Kasumi-1 (cell line): ENCODE measurements at places on chromosomes 4 and X.
A peak's percentile ranks its signal among the peaks of the same experiment; 100 is the strongest.

DNA sequence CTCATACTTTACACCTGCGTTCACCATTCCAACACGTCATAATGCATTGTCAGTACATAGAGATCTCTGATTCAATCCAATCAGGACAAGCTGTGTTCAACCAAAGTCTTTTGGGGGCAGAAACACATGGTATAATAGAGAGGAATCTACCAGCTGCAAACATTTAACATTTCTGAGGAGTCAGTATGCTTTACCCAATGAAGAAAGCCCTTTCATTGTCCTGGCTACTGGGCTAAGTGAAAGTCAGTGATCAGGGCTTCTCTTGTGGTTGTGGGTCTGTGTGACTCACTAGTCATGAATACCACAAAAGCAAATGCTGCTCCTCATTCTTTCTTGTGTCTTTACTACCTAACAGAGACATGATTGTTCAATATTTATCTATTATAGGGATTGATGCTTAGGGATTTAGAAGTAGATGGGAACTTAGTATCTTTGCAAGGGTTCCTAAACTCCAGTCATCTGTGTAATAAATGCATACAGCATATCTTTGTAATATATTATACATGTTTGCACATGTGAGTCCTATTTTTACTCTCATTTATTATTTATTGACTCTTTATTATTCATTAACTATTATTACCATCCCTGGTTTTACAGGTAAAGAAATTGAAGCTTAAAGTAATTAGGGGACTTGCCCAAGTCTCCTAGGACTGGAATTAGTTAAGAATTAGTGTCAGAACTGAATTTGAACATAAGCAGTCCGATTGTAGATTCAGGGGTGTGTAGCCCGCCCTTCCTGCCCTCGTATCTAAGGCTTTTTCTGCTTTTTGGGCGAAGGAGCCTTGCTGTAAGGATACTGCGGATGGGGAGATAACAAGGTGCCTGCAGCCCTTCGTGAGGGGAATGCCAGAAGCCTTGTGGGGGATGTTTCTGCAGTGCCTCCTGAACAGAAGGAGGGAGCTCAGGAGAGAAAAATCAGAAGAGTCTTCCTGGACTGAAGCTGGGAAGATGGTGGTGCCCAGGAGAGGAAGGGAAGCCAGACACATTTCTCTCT is 353.1 kb upstream of the BOD1L1 start:
- no peak for DNase-seq

DNA sequence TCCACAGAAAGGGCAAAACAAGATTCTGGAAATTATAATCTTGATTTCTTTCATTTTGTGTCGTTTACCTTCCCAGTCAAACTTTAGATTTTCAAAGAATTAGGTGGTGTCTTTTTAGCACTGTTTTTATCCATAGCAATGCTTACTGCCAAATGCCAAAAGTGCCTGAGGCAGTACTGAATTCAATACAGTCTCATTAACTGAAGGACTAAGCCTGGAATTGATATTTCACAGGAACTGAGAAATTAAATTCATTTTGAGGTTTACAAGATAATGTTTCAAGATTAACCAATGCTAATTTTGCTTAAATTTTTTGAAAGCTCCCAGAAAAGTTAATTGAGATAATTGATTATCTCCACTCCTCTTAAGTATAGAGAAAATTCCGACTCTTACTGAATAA is 68.8 kb upstream of the ARHGAP24 start:
- DNase-seq, result no peak

DNA sequence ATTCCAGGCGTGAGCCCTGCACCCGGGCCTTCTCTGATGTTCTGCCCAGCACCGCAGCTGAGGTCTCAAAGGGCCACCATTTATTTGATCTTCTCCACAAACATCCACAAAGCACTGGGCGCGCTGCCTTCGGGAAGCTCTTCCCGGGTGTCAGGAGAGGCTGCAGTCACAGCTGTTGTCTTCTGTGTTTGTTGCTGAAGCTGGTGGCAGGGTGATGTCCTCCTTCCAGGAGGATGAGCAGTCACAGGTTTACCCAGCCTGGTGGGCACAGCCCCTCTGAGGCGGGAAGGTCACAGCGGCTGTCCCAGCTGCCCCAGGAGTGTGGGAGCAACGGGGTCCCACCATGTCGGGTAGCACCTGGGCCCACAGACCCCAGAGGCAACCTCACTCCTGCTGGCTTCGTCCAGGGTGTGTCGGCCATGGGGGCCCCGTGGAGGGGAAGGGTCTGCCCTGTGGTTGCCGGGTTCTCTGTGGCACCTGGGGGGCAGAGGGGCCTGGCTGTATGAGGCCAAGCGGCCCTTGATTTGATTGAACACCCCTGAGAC is 27.6 kb downstream of the FGFRL1 start:
- DNase-seq, result no peak

DNA sequence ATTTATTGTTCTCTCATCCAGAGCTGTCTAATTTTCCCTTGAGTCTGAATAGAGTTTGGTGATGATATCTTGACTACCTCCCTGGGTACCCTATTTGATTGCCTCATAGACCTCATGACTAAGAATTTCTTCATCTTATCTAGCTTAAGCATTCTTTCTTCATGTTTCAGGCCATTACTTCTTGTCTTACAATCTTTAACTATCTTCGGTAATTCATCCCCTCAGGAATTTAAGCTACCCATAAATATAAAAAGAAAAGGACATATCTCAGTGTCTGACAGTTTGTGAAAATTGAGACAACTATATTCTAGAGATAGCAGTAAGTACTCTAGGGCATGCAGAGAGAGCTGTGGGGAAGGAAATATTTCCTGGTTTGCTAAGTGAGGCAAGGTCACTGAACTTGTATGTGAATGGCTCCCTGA is 466.1 kb upstream of the GRID2 start:
- no peak for DNase-seq

DNA sequence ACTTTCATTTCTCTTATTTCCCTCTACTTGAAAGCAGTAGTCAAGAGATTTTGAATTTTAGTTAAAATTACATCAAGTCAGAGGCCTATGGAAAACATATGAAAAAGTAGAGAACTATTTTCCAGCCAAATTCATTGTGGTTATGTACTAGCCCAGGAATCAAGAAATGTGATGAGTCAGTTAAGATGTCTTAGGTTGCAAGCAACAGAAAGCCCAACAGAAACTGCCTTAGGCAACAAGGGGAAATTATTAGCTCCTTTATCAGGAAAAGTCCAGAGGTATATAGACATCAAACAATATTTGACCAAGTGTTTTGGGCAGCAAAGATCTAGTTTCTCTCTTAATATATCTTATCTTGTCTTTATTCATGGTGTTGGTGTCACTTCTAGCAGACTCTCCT is 37.8 kb upstream of the FRMD7 start:
- DNase-seq, result no peak

GRCh38 chrX:154019061-154019621 is 561 bp downstream of the IRAK1 start:
- no peak for DNase-seq

- DNase-seq, result peak; percentile 9
Observed at GRCh38 chrX:17242470-17242869, 132.5 kb upstream of the NHS start.

GRCh38 chrX:38138900-38139299 is 81.8 kb downstream of the SRPX start:
- DNase-seq, result no peak

DNA sequence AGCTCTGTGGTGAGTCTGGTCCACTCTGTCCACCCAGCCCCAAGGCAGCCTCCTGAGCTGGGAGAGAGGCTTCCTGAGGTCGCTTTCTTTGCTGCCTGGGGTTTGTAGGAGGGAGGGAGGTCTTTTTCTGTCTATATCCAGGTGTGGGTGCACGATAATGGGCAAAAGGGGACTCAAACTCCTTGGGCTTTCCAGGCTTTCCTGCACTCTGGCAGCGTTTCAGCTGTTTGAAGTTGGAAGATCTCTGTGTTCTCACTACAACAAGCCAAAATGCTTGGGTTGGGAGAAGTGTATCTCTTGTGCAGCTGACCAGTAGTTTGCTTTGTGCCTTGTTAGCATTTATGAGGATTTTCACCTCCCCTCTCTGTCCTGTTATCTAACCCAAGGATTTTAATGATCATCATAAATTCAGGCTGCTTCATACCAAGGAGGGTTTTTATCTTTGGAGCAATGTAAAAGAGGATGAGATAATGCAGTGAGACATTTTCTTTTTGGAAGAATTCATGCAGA is 126.3 kb downstream of the REPS2 start:
- no peak for DNase-seq

DNA sequence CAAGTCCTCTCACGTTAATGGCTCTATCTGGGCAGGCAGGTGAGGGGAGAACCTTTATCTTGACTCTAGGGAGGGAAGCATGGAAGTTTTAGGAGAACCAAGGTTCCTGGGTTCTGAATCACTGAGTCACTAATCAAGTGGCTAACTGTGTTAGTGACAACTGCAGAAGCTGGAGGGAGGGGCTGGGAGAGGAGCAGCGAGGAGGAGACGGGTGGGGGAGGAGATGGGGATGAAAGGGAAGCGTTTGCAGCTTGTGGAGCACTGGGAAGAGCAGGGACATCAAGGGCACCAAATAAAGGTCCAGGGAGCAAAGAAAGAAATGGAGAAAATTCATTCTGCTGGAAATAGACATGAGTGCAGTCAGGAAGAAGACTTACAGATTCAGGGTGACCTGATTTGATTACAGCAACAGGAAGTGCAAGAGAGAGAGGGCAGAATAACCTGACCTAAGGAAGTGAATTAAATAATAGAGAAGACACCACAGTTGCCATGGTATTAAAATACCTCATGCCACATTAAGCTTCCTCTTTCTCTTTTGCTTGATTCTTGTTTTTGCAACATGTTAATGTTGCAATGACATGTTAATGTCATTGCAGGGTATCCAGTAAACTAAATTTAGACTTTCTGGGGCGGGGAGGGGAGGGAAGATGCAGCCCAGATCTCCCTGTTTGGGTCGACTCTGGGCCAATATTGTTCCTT is 4.5 kb upstream of the SETD7 start:
- DNase-seq, result peak; percentile 82

DNA sequence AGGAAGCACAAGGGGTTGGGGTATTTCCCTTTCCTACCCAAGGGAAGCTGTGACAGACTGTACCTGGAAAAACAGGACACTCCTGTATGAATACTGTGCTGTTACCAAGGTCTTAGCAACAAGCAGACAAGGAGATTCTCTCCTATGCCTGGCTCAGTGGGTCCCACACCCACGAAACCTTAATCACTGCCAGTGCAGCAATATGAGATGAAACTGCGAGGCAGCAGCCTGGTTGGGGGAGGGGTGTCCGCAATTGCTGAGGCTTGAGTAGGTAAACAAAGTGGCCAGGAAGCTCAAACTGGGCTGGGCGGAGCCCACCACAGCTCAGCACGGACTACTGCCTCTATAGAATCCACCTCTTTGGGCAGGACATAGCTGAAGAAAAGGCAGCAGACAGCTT is 197.7 kb downstream of the INPP4B start:
- no peak for DNase-seq
